ENCODE measurements at places on chromosomes 2 and 18.

DNA sequence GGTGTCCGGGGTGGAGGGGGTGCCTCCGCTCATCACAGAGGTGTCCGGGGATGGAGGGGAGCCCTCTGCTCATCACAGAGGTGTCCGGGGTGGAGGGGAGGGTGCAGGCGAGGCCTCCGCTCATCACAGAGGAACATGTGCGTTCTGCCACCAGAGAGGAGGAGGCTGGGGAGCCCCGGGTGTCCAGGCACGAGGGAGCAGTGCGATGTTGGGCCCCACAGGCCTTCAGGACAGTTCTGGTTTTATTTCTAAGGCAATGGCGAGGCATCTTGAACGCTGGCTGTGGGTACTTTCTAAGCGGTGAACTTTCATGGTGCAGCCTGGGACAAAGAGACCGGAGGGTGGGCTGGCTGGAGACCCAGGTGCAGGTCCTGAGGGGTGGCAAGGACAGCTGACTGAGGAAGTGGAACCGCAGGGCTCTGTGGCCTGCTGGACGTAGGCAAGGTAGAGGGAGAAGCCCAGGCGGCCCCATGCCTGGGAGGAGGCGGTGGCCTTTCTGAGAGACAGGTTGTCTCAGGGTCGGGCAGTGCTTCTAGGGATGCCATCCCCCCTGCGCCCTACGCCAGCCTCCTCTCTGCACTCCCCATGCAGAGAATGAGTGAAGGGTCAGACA lies 196.6 kb upstream of the SALL3 start:
- DNase-seq = no peak

- DNase-seq = no peak
These were observed 37.8 kb upstream of the RHOB start for GRCh38 chr2:20409039-20409438.

- no peak for DNase-seq
These were observed 38.8 kb downstream of the NCAPH start for GRCh38 chr2:96374211-96374951.

- DNase-seq = no peak
These were observed 270.0 kb downstream of the SLC4A3 start for GRCh38 chr2:219897456-219897855.

- no peak for DNase-seq
These were observed 7.7 kb downstream of the RASGRP3 start for GRCh38 chr2:33484042-33484621.

GRCh38 chr2:60094450-60094929 lies 459.0 kb downstream of the BCL11A start:
- no peak for DNase-seq

- no peak for DNase-seq
These were observed 43.6 kb upstream of the VPS54 start for GRCh38 chr2:64062840-64063239.

DNA sequence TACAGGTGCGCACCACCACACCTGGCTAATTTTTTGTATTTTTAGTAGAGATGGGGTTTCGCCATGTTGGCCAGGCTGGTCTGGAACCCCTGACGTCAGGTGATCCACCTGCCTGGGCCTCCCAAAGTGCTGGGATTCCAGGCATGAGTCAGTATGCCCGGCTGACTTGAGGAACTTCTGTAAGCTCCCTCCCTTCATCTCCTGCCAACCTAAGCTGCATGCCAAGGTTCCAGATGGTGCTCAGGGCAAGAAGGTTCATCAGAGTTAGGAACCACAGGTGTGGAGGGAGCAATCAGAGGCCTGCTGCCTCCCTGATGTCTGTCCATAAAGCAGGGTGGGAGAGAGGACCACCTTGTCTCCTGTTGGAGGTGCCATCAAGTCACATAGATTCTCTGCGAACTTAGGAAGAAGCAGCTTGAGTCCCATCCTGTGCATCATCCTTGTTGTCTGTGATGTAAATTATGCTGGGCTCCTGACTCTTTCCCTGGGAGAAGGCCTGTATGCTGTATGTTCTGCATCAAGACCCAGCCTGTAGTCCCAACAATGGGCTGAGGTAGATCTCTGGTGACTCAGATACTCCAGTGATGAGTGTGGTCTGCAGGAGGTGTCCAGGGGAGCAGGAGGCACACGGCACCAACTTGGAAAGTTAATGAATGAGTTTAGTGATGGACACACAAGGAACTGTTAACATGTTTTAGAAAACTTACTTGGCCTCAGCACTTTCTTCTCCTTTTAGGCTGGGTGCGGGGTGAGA lies 53.1 kb downstream of the TMEM17 start:
- no peak for DNase-seq

GRCh38 chr18:39911716-39912115 lies 2043.3 kb upstream of the PIK3C3 start:
- no peak for DNase-seq

DNA sequence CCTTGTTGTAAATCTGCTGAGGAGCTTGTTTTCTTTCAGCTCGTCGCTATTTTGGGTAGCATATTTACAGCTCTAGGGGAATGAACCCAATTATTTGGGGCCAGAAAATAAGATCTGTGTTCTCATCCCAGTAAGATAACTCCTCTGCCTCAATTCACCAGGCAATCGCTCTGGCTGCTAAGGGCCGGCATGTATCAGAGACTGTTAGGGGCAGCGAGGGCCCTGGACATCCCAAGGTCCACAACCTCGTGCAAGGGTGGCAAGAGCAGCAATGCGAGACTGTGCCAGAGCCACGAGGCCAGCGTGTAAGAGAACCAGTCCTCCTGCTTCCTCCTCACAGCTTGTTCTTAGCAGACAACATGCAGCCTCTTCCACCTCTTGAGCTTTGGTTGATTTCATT lies 66.1 kb downstream of the DDX1 start:
- DNase-seq = no peak

- no peak for DNase-seq
These were observed 38.3 kb downstream of the SATB2 start for GRCh38 chr2:199419428-199419827.

DNA sequence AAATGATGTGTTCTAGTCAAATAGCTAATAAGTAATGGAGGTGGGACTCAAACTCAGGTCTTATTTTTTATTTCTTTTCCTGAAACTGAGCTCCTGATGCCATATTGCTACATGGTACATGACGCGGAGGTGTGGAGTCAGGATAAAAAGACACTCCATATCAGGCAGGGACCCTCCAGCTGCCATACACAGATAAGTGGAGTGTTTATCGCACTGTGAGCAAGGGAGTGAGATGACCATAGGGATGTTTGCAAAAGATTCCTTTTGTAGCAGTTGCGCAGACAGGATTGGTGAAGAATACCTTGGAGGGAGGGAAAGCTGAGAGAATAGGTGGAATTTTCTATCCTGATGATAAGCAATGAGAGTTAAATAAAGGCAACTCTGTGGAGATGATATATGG lies 657.2 kb downstream of the RNF144A start:
- no peak for DNase-seq

DNA sequence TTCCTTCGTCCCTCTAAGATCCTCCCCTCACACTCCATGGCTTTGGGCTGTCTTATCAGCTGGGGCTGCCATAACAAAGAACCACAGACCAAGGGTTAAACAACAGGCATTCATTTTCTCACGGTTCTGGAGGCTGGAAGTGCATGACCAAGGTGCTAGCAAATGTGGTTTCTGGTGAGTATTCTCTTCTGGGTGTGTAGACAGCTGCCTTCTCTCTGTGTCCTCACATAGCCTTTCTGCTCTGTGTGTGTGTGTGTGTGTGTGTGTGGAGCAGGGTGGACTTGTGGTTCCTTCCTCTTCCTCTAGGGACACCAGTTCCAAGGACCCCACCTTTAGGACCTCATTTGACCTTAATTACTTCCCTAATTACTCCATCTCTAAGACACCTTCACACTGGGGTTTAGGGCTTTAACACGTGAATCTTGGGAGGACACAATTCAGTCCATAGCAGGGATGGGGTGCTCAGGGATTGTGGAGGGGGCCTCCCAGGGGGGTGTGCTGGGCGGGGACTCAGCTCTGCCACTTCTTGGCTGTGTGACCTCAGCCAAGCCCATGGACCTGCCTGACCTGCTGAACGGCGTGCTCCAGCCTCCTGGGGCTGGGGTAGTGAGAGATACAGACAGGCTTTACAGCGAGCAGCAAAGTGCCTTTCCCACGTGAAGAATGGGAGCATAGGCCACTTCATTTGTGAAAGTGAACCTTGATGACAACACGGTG lies 38.0 kb downstream of the ACKR3 start:
- DNase-seq = no peak

DNA sequence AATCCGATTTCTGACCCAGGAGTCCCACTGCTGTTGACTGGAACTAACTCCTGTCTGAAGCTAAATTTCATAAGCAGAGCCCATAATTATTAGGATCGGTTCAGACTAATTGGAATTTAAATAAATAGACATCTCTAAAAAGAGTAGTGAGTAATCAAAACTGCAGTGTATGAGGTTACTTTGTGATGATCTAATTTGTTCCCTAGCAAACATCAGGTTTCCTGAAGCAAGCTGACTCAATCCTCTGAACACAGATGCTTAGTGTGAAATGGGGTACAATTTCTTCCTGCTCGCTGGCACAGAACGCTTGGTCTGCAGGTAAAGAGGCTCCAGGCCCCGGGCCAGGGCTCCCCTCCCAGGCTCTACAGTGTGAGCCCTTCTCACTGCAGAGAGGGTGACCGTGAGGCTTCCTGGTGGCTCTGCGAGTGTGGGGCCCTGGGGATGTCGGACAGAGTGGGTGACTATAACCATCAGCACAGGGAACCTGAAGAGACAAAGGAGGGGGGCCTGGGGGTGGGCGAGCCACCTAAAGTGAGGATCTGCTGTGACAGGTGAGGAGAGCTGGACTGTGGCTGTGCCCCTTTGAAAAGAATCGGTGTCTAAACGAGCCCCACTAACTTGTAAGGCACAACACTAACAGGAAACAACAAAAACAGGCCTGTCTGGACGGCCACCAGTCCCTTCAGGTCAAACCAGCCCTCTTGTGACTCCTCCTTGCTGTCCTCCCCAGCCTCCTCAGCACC lies 20.2 kb downstream of the CHST10 start:
- no peak for DNase-seq

DNA sequence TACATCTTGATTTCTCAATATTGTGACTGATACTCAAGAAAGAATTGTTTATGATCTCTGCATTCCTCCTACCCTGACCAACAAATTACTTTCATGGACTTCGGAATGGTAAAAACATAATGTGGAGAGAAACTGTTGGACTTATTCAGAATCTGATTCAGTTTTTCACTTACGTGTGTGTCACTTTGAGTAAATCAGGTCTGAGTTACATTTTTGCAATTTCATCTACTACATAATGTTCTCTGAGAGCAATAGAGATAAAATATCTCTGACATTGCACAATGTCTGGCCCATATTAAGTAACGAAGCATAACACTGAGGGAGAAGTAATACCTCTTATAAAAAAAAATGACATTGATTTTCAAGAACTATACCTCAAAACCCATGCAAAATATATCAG lies 1337.9 kb upstream of the CHAC2 start:
- no peak for DNase-seq

DNA sequence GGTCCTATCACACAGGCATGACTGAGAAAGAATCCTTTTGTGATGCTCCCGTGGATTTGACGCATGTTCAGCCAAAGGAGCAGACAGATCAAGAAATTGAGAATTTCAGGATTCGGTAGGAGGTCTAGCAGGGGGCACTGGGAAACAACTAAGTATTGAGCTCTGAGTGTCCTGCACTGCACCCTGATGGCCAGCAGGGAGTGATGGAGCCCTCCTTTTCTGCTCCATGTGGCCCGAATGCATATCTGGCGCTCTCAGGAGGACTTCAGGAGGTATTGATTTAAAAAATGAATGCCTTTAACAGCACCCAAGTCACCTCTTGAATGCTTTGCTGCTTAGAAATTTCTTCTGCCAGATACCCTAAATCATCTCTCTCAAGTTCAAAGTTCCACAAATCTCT lies 58.0 kb downstream of the ZNF519 start:
- no peak for DNase-seq

DNA sequence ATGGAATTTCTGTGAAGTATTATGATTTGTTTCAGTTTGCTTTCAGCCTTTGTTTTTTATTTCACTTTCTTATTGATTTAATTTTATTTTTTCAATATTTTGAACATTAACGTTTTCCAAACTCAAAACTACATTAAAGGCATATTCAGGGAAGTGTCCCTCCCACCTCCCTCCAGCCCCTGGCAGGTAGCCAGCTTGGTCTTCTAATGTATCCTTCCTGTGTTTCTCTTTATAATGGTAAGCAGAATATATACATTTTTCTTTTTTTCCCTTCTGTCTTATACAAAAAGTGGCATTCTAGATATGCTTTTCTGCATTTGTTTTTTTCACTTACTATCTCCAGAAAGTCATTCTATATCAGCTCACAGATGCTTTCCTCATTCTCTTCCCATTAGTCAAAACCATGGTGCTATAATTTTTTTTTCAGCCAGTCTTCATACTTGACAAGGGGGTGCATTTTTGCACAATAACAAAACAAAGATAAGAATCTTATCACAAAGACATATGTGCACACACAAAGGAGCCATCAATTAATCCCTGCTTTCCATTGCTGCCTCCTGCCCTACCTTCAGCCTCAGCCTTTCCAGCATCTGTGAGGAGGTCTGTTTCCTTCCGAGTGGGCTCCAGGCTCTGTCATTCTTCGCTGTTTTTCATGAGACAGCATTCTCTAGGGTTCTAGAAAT lies 33.7 kb upstream of the TMEM177 start:
- DNase-seq = no peak

GRCh38 chr2:144931480-144931879 lies 411.6 kb upstream of the ZEB2 start:
- no peak for DNase-seq

GRCh38 chr2:240438810-240439697 lies 3.6 kb downstream of the GPC1 start:
- DNase-seq = no peak

- no peak for DNase-seq
These were observed 79.5 kb downstream of the UPP2 start for GRCh38 chr2:158181171-158181570.

DNA sequence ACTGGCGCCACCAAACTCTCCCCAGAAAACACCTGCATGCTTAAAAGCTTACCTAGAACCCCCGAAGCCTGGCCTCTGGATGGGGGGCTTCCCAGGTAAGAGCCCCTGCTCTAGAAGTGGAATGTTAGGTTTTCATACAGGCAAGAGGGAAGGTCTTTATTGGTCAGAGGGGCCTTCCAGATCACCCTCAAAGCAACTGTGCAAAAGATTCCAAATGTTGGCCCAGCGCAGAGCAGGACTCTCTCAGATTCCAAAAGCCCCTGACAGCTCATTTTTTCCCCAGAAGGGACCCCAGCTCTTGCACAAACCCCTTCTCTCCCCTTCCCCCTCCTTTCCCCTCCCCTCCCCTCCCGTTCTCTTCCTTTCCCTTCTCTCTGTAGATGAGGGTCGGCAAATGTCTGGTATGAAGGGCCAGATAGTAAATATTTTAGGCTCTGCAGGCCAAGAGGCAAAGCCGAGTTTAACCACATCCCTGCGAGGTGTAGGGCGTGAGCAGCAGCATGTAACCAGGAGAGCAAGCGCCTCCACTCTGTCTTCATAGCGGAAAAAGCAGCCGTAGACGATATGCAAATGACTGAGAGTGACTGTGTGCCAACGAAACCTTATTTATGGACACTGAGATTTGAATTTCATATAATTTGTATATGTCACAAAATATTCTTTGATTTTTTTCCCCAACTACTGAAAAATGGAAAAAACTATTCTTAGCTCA lies 116.9 kb downstream of the SMAD7 start:
- DNase-seq = peak; percentile 88

GRCh38 chr2:68000170-68000825 lies 62.5 kb downstream of the C1D start:
- no peak for DNase-seq

All from natural killer cell treated with Interleukin-12 subunit alpha and Interleukin-12 subunit beta and Interleukin-15 and Interleukin-18, amount 100 ng/mL, for 72 hours (primary cell).